ENCODE measurements at places on chromosomes 1 and 21.
A peak's percentile ranks its signal among the peaks of the same experiment; 100 is the strongest.

GRCh38 chr21:39537571-39537970, 75.2 kb upstream of the B3GALT5 start:
- DNase-seq = no peak

DNA sequence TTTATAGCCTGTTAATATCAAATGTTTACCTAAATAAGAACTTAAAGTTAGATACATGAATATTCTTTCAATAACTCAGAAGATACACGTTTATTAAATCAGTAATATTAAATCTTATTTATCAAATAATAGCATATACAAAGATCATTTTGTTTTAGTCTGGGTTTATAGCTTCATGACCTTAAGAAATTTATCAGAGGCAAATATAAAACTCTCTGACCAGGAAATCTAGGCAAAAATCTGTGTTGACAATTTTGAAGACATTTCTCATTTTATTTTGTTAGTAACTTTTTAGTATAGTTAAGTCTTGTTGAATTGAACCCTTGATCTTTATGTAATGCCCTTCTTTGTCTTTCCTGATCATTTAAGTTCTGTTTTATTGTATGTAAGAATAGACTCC, 46.4 kb downstream of the PRKACB start:
- no peak for DNase-seq

DNA sequence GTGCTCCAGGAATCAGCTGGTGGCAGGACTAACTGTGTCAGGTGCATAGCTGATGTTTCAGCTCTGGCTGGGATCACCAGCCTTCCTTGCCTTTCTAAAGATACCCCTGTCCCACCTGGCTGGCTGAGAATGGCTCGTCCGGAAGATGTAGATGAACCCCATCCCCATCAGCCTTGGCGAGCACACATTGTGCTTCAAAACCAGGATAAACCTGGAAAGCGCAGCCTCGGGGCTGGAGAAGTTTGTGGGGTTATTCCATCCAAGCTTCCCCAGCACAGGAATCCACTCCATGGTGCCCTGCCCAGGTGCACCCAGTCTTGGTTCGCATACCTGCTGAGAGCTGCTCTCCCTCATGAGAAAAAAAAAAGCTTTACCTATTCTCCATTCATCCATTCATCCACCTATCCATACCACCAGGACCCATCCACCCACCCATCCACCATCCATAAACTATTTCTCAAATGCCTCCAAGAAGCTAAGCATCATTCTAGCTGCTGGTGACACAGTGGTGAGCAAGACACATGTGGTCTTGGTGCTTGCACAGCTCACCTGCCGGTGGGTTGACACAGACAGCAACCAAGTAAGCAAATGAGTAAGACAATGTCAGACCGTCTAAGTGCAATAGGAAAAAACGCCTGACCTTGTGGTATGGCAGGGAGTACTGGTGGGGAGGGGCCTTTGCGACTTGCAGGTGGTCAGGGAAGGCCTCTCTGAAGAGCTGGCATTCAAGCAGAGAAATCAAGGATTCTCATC, 94.0 kb downstream of the DMRTB1 start:
- peak; percentile 2 for DNase-seq

- no peak for DNase-seq
Measured at GRCh38 chr1:205066141-205066818, 18.0 kb downstream of the TMEM81 start.

GRCh38 chr1:58964880-58965279, 181.0 kb upstream of the JUN start:
- DNase-seq = no peak

DNA sequence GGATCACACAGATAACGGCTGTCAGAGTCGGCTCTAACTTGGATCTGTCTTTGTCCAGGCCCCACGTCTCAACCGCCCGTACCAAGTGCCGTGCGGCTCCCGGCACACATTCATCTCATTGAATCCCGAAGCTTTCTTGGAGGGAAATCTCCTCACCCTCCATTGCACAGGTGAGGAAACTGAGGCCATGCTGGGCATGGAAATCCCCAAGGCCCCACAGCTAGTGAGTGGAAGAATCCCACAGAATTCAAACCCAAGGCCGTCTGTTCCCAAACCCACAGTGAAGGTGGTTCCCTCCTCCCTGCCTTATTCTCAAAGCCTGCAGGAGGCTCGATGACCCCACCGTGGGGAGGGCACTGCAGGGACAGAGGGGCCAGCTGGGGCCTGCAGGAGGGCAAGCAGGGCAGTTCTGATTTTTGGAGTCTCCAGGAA, 437.9 kb downstream of the MATN1 start:
- DNase-seq = no peak

DNA sequence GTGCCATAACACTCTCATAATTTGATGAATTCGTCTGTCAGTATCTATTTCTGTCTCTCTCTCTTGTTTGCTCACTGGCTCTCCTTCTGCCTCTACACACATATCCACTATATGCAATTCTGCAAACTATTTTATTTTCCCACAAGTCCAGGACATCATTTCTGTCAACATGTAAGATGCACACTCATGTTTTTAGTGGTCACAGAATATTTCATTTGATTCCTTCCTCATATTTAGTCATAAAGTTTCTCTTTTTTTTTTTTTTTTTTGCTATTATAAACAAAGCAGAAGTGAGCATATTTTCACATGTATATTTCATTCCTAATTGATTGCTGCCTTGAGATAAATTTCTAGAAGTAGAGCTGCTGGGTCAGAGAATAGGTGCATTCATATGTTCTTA, 165.3 kb downstream of the PGBD5 start:
- DNase-seq = no peak
